ENCODE measurements at places on chromosomes 7 and 10. TPM values are rescaled to one million over a fixed set of nuclear protein-coding genes. Genes with fewer than 3 reads are reported as not detected.

DNA sequence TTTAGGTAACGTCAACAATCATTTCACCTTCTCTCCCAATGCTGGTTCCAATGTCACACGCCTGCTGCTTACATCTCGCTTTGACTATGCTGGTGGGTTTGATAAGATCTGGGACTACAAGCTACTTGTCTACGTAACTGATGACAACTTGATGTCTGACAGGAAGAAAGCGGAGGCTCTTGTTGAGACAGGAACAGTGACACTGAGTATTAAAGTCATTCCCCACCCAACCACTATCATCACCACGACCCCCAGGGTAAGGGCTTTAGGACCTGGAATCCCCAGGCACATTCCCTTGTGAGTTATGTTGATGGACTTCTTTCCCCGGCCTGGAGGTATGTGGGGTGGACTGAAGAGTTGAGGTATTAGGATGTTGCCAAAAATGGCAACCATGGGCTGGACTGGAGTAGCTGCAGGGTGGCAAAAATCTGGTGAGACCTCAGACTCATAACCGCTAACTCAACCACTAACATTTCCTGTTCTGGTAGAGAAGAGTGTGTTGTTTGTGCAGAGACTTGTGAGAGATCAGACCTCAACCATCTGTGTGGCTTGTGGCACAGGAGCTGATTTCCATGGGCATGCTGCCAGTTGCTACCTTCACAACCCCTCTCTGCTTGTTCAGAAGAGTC is 59.2 kb downstream of the CDHR3 start:
- no peak for DNase-seq
- H3K27ac ChIP-seq: no peak overlapping the region
- no peaks in the 10 kb centered on the region for H3K27me3 ChIP-seq
- H3K4me3 ChIP-seq: no peak overlapping the region

DNA sequence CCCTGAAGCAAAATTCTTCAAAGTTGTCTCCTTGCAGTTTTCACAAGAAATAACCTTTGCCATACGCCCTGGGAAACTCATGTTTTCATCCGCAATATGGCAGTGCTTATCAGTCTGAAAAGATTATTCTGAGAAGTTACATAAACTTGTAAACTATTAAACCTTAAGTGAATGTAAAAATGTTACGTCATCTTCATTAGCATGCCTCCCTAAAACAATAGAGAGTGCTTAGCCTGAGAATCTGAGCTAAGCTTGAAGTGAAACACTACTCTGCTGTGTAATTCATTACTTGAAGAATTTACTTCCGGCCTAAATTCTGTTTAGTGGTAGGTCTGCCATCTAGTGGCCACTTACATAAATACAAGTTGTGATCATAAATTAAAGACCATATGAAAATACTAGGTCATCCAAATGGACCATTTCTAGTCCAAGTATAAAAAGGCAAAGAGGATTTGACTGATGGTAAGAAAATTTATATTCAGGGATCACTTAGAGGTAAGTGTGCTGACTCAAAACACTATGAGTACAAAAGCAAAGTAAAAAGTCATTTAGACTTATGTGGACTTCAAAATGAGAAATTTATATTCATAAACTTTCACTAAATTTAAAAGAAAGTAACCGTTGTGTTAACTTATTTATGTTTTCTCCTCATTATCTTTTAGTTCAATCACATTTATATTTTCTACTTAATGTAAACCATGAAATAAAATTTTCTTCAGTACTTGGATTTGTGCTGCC is 745.1 kb upstream of the LRRTM3 start:
- DNase-seq: no peak
- H3K27me3 ChIP-seq: no peaks in the 10 kb centered on the region
- no peak overlapping the region for H3K4me3 ChIP-seq
- no peak overlapping the region for H3K27ac ChIP-seq

- no peak overlapping the region for H3K27ac ChIP-seq
- no peak overlapping the region for H3K4me3 ChIP-seq
- H3K4me1 ChIP-seq: no peaks in the 10 kb centered on the region
- peaks cover 14% of the 10 kb centered on the region for H3K27me3 ChIP-seq
- H3K36me3 ChIP-seq: no peaks in the 10 kb centered on the region
- DNase-seq: no peak
Observed at GRCh38 chr7:20793248-20793647, 6.6 kb upstream of the SP8 start.

GRCh38 chr7:70450731-70451130 is 681.2 kb upstream of the GALNT17 start:
- no peak overlapping the region for H3K4me3 ChIP-seq
- no peak overlapping the region for H3K27ac ChIP-seq
- DNase-seq: no peak
- H3K36me3 ChIP-seq: no peaks in the 10 kb centered on the region

DNA sequence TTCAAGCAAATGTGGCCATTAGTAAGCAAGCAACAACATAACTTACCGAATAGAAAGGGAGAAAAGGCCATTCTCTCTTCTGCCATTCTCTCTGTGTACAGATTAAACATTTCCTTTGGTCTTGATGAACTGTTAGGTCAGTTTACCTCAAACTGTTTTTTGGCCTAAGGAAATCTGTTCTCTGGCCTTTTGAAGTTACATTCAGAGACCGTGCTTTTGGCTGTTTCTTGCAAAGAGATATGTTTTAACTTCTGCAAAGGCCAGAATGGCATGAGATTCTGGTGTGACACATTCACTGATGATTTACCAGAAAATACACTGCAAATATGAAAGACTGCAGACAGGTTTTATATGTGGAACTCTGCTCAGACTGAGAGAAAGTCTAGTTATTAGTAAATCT is 22.2 kb downstream of the AHR start:
- H3K4me1 ChIP-seq: peaks cover 64% of the 10 kb centered on the region
- no peak overlapping the region for H3K4me3 ChIP-seq
- DNase-seq: no peak
- peak overlapping the region; percentile 74 for H3K27ac ChIP-seq
- peaks cover 9% of the 10 kb centered on the region for H3K36me3 ChIP-seq
- no peaks in the 10 kb centered on the region for H3K27me3 ChIP-seq

DNA sequence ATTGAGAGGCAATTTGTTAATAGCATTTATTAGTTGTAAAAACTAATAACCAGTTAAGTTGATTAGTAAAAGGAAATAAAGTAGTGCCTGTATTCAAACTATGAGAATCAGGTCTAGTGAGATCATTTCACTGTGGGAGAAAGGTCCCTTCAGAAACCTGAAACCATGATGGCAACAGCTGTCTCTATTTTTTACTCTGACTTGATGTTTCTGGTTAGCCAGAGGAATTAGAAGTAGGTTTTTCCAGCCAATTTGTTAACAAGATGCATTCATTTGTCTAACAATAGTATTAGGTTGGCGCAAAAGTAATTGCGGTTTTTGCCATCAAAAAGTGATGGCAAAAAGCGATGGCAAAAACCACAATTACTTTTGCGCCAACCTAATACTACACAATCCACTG is 272.2 kb upstream of the YAE1 start:
- H3K36me3 ChIP-seq: no peaks in the 10 kb centered on the region
- no peak for DNase-seq
- no peaks in the 10 kb centered on the region for H3K4me1 ChIP-seq
- no peak overlapping the region for H3K4me3 ChIP-seq

DNA sequence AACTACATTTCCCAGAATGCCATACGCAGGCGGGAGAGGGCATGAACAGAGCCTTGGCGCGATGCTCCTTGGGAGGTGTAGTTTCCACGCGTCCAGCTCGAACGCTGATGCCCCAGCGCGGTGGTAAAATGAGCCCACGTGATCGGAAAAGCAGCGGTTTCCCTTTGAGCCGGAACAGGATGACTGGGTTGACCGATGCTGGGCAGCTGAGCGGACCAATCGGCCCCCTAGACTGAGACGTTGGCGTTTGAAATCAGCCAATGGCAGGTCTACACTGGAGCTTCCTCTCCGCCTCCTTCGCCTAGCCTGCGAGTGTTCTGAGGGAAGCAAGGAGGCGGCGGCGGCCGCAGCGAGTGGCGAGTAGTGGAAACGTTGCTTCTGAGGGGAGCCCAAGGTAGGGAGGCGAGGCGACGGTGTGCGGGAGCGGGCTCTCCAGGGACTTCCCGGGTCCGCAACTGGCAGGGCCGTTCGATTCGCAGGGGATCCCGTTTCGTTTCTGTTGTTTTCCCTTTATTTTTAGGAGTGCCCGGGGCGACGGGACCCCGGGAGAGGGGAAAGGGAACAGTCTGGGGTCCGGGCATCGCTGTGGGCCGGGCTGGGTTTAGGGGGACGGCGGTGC is at the start of gene BUB3:
BUB3 (plus strand) TSS at position 311 of the 619 bp plus-strand sequence. CDS start 516 bp downstream, outside the sequence.
- peaks cover 15% of the 10 kb centered on the region for H3K4me1 ChIP-seq
- peak within 1 kb of the TSS; percentile 97 for H3K4me3 ChIP-seq
- peaks cover 32% of the 10 kb centered on the region for H3K27me3 ChIP-seq
- no peaks in the 10 kb centered on the region for H3K36me3 ChIP-seq

The SYT15 gene
- total RNA-seq: 0.74 TPM

- H3K4me1 ChIP-seq: no peaks in the 10 kb centered on the region
- H3K27me3 ChIP-seq: no peaks in the 10 kb centered on the region
- no peak overlapping the region for H3K27ac ChIP-seq
- no peak for DNase-seq
- H3K4me3 ChIP-seq: no peak overlapping the region
Observed at GRCh38 chr7:150829426-150829825, 22.9 kb upstream of the AOC1 start.

The TMEM26 gene
- 1.9 TPM for total RNA-seq

Measured in right lobe of liver (tissue), 6 donors.